Activated CD8-positive, alpha-beta memory T cell treated with anti-CD3 and anti-CD28 coated beads, Interleukin-2, amount 10 ng/mL, durations not matched to agents 7 days and 5 days (primary cell): ENCODE measurements at places on chromosomes 5 and 9.

- DNase-seq: no peak
These were observed 11.7 kb downstream of the DNAJB5 start for GRCh38 chr9:35001285-35001677.

DNA sequence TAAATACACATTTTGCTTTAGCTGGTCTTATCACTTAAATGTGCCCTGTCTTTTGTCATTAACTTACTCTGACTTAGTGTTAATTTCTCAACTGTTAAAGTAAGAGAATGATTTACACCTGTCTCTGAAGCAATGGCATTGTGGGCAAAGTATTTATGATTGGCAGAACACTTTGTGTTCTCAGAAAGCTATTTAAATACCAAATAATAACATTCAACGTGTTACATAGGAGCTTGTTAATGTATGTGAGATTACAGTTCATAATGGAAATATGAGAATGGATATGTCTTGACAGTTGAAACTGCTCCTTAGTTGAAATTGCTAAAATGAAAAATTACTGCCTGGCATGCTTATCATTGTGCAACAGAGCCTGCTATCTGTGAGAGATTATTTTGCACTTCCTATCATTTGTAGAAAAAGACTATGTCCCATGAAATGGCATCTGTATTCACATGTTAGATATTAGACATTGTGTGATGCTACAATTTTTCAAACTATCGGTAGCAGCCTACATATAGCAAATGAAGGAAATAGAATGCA, 46.1 kb downstream of the PRR16 start:
- no peak for DNase-seq

GRCh38 chr5:133930061-133930812, 38.2 kb downstream of the C5orf15 start:
- peak; percentile 77 for DNase-seq

- DNase-seq: no peak
These were observed 31.5 kb downstream of the HRH2 start for GRCh38 chr5:175689147-175689991.

- no peak for DNase-seq
These were observed 1.1 kb downstream of the NDOR1 start for GRCh38 chr9:137206602-137207001.

- DNase-seq: peak; percentile 63
These were observed 4.4 kb upstream of the DIAPH1 start for GRCh38 chr5:141623186-141623585.

DNA sequence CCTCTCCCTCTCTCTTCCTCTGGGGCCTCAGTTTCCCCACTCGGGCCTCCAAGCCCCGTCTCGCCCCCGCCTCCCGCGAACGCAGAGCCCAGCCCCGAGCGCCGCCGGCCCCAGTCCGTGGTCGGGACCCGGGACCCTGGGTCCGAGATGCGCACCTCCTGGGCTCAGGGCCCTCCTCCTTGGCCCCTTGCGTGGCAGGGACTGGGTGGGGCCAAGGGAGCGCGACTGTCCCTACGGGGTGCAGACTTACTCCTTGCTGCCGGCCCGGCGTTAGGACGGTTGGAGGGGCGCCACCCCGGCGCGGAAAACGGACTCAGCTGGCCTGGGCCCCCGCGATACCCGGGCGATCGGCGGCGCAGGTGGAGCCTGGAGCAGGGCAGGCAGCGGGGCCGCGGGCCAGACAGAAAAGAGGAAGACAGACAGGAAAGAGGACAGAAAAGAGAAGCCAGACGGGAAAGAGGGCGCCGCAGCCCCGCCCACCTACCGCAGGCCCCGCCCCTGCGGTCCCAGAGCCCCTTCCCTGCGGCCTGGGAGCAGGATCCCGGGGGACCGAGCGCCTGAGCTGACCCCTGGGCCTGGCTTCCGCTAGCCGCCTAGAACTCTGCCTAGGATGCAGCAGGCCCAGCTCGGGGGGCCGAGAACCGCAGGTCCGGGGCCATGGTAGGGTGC, at the start of gene GBGT1:
TSS of gene GBGT1 (minus strand) at position 411 of the 669 bp plus-strand sequence. CDS start 1,502 bp downstream, outside the sequence.
- DNase-seq: peak; percentile 55

DNA sequence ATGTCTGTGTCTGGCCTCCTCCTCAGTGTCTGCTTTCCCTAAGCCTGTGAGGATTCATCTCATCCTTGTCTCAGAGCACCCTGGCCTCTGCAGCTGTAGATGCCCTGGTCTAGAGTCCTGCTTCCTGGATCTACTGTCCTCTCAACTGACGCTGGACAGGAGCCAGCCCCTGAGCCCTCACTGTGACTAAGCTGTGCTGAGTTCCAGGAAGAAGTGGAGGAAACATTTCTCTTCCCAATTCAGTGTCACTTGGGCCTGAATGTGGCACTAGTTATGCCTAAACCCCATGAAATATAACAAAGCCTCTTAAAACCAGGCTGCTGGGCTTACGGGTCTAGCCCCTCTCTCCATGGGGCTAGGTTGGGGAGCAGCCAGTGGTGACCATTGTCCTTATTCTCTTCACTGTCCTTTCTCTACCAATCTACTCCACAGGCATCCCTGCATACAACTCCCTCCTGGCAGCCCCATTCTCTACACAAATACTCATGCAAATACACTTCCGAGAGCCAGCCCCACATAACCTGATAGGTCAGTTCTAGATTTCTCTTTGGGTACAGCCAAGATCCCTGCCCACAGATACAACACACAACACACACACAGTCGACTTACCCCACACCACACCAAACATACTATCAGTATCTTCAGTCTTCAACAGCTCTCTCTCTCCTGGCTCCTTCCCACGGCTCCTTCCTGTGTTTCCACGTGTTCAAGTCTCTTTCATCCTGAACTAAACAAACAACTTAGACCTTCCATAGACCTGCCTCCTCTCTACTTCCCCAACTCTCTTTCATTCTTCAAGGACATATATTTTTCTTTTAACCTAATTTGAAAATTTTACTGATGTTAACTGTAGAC, 220.8 kb downstream of the SNX18 start:
- DNase-seq: no peak

DNA sequence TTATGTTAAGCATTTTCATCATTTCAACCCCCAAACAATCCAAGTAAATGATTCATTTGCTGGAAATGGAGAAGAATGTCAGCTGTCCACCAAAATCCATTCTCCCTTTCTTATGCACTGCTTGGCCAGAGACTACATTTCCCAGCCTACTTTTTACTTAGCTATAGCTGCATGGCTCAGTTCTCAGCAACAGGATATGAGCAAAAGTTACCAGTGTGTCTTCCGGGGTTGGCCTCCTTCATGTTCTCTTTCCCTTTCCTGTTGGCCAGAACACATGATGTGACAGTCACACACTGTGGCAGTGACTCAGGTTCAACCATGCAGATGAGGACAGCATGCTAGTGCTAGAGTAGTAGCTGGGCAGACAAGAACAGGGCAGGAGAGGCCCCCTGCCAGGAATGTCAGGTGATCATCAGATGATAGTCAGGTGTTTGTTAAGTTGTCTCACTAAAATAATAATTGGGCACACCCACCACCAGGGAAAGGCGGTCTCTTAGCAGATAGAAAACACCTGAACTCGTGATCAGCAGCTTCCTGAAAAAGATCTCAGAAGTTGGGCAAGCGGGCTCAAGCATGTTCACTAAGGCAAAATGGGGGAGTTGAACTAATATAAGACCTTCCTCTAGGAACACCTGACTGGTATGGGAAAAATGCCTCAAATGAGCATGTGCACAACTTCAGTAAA, 12.2 kb downstream of the GPR150 start:
- peak; percentile 85 for DNase-seq

DNA sequence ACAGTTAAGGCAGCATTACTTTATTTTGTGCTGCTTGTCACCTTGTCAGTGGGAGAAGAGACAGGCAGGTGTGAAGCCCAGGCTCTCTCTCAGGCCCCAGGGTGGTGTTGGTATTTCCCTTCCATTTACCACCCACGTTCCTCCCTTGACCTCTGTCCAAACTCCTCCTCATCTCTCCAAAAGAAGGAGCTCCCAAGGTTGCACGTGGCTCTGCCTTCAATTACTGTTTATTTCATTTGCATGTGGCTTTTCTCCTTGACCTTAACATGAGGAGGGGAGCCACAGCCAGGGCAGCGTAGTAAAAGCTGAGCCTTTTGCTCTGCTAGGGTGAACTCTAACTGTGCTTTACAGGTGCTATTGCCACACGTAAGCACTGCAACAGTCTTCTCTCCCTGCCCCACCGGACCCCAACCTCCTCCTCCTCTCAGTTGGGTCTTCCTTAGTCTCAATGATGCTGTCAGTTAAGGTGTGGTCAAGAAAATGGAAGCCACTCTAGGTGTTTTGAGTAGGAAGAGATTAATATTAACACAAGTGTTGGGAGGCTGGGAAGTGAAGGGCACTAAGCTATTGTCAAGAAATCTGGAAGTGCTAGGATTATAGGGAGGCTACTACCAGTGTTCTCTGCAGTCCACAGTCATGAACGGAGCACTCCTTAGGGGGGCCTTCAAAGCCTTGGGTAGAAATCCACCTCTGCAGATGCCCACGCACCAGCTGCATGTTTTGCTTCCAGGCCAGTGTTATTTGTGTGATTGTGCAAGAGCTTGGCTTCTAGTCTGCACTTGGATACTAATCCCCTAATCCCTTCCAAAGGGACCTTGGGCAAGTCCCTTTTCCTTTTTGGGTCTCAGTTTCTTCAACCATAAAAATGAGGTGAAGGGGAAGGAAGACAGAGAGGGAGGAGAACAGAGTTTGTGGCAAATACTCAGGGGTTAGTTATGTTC, 3.9 kb upstream of the ALDH1B1 start:
- DNase-seq: no peak

- no peak for DNase-seq
These were observed 507.7 kb upstream of the PTGER4 start for GRCh38 chr5:40171971-40172370.

DNA sequence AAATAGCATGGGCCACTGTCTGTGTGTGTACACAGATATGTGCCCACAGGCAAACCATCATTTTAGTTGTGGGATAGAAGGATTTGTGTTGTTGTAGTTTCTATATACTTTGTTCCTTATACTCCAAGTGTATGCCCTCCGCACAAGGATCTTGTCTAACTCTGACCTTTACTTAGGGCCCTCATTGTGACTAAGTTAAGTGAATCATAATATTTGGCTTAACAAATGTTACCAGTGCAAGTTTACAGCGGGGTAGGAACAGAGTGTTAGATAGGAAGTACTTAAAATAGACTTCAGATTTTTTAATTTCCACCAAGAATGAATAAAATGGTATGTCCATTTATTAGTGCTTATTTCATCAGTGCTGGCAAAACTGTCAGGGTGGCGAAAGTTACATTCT, 29.5 kb upstream of the CYFIP2 start:
- DNase-seq: no peak

GRCh38 chr9:72200452-72200851, 51.2 kb downstream of the GDA start:
- DNase-seq: no peak

- no peak for DNase-seq
These were observed 101.6 kb upstream of the PTPN3 start for GRCh38 chr9:109599711-109600110.

DNA sequence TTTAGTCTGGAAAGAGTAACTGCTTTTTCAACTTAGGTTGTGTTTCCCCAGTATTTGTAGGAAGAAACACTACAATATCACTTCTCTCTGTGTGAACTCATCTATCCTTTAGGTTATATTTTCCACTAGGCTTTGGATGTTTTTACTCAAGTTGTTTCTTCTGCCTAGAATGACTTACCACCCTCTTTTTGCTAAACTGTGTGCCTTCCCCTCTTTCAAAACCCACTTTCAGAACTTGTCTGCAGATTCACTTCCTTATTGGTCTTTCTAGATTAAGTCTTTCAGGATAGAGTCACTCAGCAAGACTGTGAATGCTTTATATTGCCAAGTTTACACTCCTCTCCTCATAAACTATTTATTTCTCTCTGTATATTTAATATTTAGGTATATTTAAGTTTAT, 14.2 kb upstream of the CAST start:
- DNase-seq: no peak

- no peak for DNase-seq
These were observed 30.2 kb upstream of the SMIM23 start for GRCh38 chr5:171755354-171755821.

GRCh38 chr5:7756453-7756852, 94.5 kb downstream of the CFAP90 start:
- no peak for DNase-seq

DNA sequence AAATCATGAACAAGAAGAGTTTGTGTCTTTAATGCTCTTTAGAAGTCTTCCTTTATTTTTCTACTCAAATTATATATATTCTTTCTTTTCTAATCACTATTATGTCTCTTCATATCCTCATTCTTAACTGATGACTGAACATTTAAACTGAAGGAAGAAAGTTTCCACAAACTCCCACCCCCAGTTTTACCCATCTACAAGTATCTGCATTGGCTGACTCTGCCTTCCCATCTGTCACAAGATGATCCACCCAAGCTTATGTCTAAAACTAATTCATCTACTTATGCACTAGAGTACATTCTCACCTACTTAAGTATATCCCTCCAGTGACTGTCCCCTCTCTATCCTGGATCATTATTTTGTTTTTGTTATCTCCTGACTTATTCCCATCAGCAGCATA, 344.5 kb downstream of the PRR16 start:
- no peak for DNase-seq

- DNase-seq: no peak
These were observed 262.1 kb downstream of the ENC1 start for GRCh38 chr5:74378464-74378863.

- DNase-seq: no peak
These were observed 2.4 kb downstream of the EGR1 start for GRCh38 chr5:138467711-138468132.

- DNase-seq: no peak
These were observed 88.1 kb downstream of the ITGA1 start for GRCh38 chr5:52875827-52876226.

GRCh38 chr5:58545912-58546311, 37.0 kb upstream of the RAB3C start:
- DNase-seq: no peak

- peak; percentile 95 for DNase-seq
These were observed at the start of gene ZNF879 for GRCh38 chr5:179023528-179024189. TSS of gene ZNF879 (plus strand) at chr5:179023804. CDS start at chr5:179025005, 1,201 bp downstream.

GRCh38 chr5:175321927-175322532, 122.0 kb downstream of the DRD1 start:
- peak; percentile 46 for DNase-seq

DNA sequence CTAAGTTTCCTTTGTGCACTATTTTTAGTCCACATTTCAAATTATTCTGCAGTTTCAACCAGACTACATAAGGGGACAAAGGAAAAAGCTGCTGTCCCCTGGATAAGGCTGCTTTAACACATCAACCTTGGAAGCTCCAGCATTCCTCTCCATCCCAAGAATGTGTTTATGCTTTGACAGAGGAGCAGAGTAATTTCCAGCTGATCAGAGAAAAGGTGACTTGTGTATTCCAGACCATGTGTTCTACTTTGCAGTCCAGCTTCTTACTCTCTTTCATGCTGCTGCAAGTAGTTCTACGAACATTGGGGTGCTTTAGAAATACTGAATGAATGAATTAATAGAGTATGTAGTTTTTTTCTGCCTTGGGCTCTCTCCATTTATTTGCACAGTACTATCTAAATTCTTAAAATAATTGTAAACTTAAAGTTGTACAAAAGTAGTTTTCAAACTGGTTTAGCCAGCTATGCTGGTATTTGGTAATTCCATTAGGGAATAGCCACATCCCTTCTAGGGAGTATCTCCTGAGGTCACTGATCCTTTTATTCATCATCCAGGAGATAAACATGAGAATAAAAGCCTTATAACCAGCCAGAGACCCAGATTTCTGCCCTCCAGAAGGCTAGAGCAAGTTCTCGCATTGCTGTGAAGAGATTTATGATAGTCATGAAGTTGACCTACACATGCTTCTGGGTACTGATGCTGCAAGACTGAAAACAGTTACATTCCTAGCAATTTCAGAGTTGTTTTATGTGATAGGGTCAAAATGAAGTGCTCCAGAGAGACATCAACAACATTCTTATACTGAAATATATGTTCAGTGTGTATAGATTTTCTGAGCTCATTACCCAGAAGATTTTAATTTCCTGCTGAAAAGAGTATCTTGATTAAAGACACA, 215.2 kb downstream of the COMMD10 start:
- no peak for DNase-seq
